ENCODE measurements at places on chromosomes 6 and 20.

DNA sequence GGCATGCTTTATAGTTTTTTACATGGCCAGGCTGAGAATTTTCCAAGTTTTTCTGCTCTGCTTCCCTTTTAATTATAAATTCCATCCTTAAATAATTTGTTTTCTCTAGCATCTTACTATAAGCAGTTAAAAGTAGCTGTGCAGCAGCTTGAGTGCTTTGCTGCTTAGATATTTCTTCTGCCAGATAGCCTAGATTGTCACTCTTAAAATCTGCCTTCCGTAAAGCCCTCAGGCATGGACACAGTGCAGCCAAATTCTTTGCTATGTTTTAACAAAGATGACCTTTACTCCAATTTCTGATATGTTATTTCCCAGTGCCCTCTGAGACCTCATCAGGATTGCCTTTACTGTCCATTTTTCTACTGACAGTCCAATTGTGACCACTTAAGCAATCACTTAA is 92.6 kb upstream of the SGK1 start:
- DNase-seq, result no peak

DNA sequence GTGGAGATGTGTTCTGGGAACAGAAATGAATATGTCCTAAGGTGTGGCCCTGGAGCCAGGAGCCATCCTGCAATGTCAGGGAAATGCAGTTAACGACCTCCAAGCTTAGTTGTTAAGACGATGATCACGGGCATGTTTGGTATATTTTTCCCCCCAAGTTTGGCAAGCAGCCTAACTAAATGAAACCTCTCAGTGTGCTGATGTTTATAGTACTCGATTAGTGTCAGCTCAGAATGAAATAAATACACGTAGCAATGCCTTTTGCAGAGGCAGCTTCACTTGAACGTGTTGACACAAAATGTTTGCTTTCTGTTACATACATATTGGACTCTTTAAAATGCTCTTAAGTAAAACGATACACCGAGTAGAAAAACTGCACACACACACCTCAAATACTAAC is 76.2 kb upstream of the OLIG3 start:
- DNase-seq, result no peak

- DNase-seq, result no peak
These were observed 659.7 kb downstream of the KIF16B start for GRCh38 chr20:15913391-15914025.

DNA sequence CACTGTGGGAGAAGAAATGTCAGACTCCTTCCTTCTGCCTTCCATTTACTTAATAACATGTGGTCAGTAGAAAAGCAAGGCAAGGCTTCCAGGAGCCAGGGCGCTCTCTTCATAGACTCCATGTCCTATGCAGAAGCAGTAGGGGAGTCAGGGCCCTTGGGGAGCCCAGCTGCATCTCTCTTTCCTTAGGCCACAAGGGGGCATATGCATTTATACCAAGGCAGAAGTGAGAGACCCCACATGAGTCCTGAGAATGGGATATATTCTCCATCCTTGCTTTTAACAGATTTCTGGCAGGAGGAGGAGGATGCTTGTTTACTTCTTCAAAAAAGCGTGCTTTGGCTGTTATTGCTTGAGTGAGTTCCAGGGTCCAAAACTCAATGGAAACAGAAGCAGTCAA is 198.5 kb downstream of the HIVEP2 start:
- DNase-seq, result no peak

- no peak for DNase-seq
These were observed 234.1 kb upstream of the TSHZ2 start for GRCh38 chr20:52738081-52738480.

- no peak for DNase-seq
These were observed 942 bp downstream of the ACAT2 start for GRCh38 chr6:159762681-159763293.

DNA sequence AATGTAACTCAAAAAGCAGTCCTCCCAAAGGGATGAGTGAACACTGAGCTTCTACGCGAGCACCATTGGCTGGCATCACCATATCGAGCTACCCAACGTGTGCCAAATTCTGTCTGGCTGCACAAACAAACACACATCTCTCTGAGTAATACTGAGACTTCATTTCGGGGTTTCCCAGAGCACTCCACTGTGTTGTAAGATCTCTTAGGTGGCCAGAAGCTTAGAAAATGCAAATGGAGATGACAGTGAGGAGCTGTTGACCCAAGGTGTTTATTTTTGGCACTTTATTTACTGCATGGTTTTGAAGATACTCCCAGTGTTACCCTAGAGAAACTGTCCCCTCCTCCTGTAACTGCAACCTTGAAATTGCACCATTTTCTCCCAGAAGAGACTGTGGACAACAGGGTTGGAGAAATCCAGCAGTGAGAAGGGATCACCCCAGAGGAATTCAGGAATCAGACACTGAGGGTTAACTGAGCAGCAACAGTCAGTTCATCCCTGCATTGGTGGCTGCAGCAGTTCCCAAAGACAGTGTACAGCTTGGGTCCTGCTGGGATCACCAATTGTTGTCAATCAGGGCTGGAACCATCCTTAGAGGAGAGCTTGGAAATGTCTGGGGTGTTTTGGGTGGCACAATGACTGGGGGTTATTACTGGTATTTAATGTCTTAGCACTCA is 1.0 kb upstream of the RIPOR2 start:
- DNase-seq, result no peak

- DNase-seq, result no peak
These were observed 30.5 kb downstream of the SPDEF start for GRCh38 chr6:34525431-34526175.

GRCh38 chr6:116445102-116445501 is 16.1 kb upstream of the CALHM6 start:
- DNase-seq, result no peak

DNA sequence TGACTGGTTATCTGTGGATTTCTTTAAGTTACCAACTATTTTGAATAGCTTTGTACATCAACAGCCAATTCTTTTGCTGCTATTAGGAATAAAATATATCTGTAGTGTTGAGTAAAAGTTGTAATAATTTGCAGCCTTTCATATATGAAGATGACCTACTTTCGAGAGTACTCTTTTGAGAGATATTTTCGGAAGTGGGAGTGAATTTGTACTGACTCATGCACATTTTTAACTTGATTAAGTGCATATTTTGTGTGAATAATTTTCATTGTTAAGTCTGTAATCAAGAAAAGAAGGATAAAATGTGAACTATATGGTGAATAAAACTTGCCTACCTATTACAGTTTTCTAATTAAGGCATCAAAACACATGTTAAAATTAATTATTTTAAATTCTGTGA is 51.9 kb downstream of the L3MBTL3 start:
- DNase-seq, result no peak

- no peak for DNase-seq
These were observed 41.6 kb downstream of the CDKAL1 start for GRCh38 chr6:20575704-20576451.

DNA sequence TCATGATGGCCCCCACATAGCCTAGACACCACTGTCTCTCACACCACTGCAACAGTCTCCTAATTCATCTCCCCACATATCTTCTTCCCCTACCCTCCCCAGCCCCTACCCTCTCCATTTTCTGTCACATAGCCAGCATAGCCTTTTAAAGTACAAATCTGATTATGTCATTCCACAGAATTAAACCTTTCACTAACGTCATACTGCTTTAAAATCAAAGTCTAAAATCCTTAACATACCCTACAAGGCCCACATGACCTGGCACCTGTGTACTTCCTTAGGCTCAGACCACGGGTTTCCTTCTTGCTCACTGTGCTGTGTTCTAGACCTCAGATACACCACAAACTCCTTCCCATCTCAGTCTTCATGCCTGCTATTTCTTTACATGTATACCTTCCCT is 5.9 kb downstream of the OSTM1 start:
- no peak for DNase-seq

GRCh38 chr6:138421608-138422007 is 17.6 kb downstream of the HEBP2 start:
- no peak for DNase-seq

GRCh38 chr6:167568407-167569024 is 243.6 kb downstream of the TTLL2 start:
- DNase-seq, result no peak

GRCh38 chr20:39105551-39105950 is 143.4 kb downstream of the DHX35 start:
- no peak for DNase-seq

- DNase-seq, result no peak
These were observed at the start of gene TULP1 for GRCh38 chr6:35512740-35513139. TSS of gene TULP1 (minus strand) at chr6:35512896. CDS start at chr6:35512858, 38 bp downstream.

DNA sequence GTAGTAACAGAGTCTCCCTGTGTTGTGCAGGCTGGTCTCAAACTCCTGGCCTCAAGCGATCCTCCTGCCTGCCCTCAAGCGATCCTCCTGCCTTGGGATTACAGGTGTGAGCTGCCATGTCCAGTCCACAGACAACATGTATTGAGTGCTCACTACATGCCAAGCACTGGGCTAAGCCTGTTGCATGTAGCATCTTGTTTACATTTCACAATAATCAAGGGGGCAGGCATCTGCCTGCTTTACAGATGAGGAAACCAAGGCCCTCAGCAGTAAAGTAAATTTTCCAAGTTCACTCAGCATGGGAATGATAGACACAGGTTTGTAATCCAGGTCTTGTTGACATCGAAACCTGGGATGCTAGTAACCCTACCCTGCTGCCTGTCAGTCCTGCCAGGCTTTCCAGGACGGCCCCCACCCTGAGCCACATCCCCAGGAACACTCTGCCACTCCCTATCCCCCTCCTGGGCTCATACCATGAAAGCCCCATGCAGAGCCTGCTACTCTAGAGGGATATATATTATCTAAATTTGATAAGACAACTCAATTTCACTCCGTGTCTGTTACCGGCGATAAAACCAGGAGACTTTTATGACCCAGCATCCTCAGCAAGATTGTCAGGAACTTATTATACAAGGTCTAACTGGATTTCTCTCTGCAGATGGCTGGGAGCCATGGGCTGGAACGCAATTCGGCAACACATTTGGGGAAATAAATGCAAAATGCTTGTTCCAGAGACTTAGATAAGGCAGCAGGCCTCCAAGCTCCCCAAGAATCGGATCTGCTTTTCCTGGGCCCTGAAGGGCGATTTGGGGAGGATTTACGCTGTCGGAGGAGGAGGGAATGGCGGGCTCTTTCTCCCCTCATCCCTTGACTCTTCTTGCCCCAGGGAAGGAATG is 30.4 kb downstream of the CD40 start:
- DNase-seq, result no peak

DNA sequence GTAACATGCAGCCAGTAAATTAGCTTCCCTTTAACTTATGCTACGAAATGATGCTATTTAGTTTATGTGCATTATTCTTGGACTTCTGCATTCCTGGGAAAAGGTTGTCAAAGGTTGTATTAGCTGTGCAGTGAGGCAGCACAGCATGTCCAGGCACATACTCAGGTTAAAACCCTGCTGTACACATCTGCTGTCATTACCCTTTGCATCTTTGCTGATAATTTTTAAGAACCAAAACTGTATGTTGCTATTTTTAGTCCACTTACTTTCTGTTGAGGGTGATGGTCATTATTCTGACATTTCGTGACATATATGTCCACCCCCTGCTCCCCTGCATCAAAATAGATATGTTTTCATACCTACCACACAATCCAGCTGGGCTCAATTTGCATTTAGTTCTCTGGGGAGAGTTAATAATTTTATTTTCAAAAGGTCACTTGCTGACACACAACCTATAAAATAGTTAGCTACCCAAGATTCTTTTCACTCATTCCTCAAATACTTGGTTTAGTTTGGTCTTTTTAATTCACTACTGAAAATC is 142.5 kb upstream of the SPACA1 start:
- DNase-seq, result no peak

DNA sequence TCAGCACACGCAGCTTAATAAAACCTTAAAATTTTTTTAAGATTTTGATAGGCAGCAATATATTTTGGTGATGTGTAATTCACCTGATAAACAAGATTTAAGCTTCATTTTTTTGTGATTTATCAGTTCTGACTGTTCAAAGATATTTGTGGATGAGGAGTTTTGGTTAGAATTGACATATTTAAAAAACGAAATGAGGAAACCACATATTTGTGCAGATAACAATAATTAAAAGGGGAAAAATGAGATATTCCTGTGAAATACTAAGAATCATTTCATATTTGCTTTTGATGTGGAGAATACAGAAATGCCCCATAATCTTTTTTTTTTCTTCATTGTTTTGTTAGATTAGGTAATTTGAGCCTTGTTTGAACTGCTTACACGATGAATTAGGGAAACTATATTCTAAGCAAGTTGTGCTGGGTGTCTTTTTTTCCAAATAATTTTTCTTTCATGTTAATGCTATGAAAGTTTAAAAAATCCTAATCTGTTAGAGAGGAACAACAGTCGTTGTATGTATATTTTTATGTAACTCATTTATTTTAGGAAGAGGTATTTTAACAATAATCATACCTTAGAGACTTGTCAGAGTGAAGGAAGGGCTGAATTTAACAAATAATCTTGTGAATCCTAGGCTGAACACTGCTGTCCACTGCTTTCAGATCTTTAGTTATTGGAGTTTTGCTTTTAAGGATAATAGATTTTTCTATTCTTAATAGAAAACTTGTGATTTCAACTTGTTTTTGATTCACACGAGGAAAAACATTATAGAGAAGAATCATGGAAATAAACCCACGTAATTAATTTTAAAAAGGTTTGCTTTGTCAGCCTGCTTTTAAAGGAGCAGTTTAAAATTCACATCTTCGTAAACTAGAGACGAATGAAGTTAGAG is 4.0 kb downstream of the ARID1B start:
- no peak for DNase-seq

GRCh38 chr6:156396068-156396771 is 381.0 kb upstream of the ARID1B start:
- no peak for DNase-seq

- DNase-seq, result no peak
These were observed 71.8 kb upstream of the TMEM181 start for GRCh38 chr6:158488065-158488464.

DNA sequence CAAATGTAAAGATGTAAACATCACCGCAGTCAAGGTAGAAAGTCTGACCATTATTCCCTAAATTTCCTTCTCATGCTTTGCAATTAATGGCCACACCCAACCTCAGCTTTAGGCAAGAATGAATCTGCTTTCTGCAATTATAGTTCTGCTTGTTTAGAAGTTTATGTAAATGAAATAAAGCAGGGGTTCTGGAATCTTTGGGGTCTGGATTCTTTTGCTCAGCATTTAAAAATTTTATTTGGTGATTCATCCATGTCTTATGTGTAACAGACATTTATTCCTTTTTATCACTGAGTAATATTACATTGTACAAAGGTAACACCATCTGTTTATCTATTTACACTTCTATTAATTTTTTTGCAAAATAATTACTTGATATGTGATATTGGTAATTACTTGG is 613.6 kb downstream of the UTRN start:
- DNase-seq, result no peak

DNA sequence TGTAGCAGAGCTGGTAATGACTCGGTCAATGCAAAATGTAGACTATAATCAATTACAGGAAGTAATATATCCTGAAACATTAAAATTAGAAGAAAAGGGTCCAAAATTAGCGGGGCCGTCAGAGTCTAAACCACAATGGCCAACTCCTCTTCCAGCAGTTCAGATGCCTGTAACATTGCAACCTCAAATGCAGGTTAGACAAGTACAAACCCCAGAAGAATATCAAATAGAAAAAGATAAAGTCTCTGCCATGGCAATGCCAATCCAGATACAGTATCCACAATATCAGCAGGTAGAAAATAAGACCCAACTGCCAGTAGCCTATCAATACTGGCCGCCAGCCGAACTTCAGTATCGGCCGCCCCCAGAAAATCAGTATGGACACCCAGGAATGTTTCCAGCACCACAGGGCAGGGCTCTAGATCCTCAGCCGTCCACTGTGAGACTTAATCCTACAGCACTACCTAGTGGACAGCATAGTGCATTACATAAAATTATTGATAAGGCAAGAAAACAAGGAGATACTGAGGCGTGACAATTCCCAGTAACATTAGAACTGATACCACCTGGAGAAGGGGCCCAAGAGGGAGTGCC is 158.4 kb downstream of the GPX5 start:
- no peak for DNase-seq

All from activated T-helper 1 cell treated with anti-CD3 and anti-CD28 coated beads, Interleukin-2, amount 50 U/mL, for 16 hours (primary cell).